ENCODE measurements at places on chromosomes 6 and 20.

DNA sequence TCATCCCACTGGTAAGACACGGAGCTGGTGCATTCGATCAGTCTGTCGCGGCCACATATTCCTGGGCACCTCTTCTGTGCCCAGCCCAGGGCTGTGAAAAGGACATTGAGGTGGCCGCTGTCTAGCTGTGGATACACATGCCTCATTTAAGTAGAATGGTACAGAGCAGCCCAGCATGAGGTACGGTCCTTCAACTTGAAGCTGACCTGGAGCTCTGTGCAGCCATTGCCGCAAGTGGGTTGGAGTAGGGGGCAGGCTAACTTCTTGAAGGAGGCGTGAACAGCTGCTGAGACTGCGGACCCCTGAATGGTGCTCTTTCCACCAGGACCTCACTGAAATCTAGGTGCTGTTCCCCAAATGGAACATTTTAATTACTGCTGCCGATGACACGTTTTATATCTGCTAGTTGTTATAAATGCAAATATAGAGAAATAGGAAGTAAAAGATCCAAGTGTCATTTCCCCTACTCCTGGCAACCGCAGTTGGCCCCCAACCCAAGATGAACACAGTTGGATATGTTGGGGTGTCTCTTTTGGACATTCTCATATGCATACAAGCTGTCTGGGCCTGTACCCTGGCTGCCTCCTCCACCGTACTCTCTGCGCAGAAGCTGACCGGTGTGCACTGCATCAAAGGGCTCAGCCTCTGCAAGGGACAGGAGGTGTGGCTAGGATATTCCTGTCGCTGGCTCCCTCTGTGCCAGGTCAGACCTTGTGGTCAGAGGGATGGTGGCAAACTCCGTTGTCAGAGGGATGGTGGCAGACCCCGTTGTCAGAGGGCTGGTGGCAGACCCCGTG is 86.1 kb downstream of the CDC5L start:
- no peak for DNase-seq

- DNase-seq = no peak
Measured at GRCh38 chr6:12296255-12296573, 6.1 kb downstream of the EDN1 start.

- DNase-seq = no peak
Measured at GRCh38 chr6:1075444-1075843, 236.5 kb upstream of the FOXQ1 start.

- peak; percentile 38 for DNase-seq
Measured at GRCh38 chr20:23520185-23520584, 29.3 kb downstream of the CST8 start.

- DNase-seq = no peak
Measured at GRCh38 chr20:57252559-57253162, 13.8 kb downstream of the BMP7 start.

DNA sequence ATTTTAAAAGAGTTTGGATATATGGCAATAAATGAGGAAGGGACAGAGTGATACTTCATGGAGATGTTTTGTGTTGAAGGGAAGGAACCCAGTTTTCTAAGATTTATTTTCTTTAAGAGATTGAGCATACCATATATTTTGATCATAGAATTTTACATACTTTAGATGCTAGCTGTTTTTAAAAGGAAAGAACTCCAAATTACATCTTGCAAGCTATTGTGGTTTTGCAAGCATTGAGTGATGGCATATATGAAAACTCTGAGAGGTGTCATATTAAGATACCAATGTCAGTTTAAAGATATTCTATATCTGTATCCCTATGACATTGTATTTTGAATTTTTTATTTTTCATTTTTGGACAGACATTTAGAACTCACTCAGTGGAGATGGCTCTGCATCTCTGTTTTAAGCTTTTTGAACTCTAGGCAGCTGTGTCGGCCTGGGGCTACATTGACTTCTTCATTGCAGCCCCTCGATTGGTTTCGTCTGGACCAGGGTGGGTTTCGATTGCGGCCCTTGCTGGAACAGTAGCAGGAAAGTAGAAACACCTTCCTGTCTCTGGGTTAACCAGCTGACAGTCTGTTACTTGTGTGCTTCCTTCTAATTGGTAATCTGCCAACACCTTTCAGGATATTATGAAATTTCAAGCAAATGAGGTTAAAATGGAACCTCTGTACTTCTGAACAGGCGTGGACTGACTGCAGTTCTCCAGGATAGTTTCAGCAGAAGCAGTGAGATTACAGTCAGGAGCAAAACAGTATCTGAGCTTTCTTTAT is 14.0 kb downstream of the IGF2R start:
- DNase-seq = peak; percentile 69

- DNase-seq = no peak
Measured at GRCh38 chr20:15642109-15642508, 931.1 kb downstream of the KIF16B start.

GRCh38 chr20:53195876-53196610 is 223.9 kb downstream of the TSHZ2 start:
- no peak for DNase-seq

DNA sequence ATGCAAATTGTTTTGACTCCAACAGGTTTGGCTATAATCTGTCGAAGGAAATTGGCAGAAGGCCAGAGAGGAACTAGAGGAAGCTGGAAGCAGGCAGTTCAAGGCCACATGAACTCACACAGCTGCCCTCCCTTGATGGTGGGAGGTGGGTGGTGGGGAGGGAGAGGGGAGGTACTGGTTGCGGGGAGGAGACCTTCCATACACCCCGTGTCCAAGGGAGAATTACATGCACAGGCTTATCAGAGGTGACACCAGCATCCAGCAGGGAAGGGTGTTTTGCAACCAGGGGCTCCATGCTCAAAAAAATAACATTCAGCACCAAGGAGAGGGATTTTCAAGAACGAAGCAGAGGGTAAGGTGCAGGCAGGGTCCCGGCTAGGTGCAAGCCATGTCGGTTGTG is 9.1 kb downstream of the PRND start:
- DNase-seq = peak; percentile 38

GRCh38 chr6:66184091-66184490 is 477.1 kb upstream of the EYS start:
- no peak for DNase-seq

DNA sequence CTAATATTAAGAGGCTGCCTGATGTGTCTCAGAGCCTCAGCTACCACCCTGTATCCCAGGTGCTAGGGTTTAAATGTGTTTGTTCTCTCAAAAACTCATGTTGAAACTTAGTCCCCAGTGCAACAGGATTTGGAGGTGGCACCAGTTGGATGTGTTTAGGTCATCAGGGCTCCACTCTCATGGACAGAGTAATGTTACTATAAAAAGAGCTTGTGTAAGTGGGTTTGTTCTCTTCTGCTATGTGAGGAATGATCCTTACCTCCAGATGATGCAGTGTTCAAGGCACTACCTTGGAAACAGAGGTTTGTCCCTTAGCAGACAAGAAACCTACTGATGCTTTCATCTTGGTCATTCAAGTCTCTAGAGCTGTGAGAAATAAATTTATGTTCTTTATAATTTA is 164.9 kb upstream of the EPHA7 start:
- no peak for DNase-seq

DNA sequence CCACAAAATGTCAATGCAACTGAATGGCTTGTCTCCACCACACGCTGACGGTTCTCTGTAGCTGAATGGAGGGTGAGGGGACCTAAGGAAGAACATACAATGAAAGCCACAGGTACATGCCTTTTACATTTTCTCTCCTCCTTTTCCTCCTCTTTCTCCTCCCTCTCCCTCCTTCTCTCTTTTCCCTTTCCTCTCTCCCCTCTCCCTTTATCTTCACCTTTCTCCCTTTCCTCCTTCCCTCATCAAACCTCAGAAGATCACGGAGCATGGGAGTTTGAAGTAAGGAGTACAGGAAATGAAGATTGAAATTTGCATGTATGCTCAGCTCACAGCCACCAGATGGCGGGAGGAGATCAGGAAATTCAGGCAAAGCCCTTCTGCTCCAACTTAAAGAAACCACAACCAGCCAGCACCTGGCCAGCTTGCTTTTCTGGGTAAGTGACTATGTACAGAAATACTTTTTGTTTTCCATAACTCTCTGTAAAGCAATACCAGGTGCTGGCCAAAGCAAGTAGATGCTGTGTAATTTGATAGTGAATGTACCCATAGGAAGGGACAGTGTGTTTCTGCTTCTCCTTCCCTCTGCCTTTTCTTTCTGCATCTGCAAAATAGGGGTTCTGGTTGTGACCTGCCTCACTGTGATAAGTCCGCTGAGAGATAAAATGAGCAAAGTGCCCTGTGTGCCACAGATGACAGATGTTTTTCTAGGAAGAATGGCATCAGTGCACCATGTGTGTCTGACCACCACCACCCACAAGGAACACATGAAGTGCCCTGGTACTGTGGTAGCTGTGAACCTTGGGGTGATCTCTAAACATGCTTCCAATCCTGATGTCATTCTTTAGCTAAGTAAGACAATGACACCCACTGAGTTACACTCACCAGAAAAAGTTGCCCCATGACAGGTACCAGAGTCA is 18.6 kb upstream of the FOXO3 start:
- peak; percentile 86 for DNase-seq

DNA sequence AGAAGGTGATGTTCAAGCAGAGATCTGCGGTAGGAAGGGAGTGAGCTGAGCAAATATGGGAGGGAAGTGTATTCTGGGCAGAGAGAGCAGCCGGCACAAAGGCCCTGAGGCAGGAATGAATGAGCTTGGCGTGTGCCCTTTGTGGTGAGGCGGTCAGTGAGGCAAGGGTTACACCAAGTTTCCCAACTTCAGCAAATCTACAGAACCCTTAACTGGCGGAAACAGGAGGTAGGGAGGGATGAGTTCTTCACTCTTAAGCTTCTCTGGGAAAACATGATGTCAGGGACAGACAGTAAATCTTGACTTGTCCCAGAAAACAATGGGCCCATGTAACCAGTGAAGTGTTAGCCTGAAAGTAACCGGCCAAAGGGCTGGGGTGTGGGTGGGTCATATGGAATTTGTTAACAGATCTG is 97.1 kb upstream of the PTPN1 start:
- DNase-seq = peak; percentile 86

DNA sequence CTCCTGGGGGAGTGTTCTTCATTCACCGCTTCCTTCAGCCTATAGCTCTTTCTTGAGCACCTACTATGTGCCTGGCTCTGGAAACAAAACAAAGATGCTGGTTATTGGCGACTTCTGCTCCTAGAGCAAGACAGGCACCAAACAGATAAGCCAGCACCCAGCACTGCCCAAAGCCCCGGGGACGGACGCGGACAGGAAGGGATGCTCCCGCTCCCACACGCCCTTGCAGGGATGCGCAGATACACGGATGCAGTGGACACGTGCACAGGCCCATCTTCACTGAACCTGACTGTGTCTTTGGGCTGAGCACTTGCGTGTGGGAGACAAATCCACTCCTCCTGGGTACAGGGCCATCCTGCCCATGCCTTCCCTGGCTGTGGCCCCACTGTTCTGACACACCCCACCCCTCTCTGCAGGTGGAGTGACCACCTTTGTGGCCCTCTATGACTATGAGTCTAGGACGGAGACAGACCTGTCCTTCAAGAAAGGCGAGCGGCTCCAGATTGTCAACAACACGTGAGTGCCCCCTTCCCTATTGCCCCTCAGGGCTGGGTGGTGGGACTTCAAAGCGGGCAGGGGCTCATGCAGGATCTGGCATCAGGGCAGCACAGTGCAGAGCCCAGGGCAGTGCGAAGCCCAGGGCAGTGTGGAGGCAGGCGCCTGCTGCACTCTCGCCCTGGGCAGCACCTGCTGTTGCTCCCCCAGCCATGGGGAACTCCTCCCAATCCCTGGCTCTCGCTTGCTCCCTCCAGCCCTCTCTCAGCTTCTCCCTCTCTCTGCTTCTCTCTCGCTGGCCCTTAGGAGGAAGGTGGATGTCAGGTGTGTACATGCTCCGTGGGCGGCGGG is 39.9 kb downstream of the SRC start:
- no peak for DNase-seq

- peak; percentile 35 for DNase-seq
Measured at GRCh38 chr20:51272401-51272800, 249.5 kb upstream of the KCNG1 start.

GRCh38 chr6:69881322-69882151 is 15.2 kb downstream of the COL19A1 start:
- peak; percentile 20 for DNase-seq

DNA sequence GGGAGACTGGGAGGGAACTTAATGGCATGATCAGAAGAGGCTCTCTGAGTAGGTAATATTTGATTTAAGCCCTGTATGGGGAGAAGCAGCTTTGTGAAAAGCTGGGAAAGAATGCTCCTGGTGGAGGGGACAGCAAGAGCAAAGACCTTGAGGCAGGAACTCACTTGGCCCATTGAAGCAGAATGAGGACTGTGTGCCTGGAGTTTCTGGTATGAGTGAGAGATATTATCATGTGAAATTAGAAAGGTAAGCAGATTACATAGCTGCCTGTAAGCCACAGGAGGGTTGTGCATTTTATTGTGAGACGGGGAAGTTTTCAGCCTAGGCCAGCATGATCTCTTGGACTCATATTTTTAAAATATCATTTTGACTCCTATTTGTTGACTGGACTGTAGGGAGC is 502.1 kb downstream of the DHX35 start:
- DNase-seq = no peak

DNA sequence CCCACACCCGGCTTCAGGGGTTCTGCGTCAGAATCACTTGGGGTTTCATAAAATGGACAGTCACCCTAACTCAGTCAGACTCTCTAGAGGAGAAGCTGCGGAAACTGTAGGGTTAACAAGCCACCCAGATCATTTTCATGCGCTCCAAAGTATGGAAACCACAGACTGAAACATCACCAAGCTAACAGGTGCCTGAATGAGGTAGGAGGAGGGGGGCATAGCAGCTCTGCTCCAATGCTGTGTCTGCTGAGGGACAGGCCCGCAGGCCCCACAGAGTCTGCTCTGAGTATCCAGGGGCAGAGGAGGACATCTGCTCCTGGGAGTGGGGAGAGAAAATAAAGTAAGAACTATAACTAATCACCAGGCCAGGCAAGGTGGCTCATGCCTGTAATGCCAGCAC is 97.1 kb upstream of the AKAP12 start:
- DNase-seq = no peak

- DNase-seq = no peak
Measured at GRCh38 chr6:52741872-52742271, 21.4 kb downstream of the GSTA2 start.

- DNase-seq = no peak
Measured at GRCh38 chr6:21180155-21180554, 413.4 kb upstream of the SOX4 start.

DNA sequence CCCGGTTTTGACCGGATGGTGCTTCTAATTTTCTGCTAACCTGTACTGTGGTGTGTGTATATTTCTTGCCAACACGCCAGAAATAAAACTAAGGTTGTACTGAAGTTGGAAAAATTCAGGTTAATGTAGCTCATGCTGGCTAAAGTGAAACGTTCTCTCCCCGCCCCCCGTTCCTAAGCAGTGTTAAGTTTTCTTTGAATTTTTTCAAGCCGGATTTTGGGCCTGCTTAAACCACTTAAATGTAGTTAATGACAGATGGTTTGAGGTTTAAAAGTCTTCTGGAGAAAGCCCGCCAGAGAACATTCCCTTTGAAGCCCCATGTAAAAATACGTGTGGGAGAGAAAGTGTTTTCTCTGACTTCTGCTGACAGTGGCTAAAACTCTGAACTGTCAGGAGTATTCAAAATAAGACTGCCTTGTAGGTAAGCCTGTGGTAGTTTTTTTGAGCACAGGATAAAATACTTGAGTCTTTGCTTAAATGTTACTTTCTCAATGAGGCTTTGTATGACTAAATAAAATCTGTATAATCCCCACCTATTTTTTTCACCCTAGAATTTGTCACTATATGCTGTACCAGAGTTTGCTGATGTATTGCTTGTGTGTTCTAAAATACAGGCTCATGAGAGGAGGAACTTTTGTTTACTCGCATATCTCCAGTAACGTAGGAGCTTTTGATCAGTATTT is 101.3 kb downstream of the OR2B2 start:
- DNase-seq = no peak

GRCh38 chr20:25364879-25365699 is 25.5 kb downstream of the ABHD12 start:
- no peak for DNase-seq

- no peak for DNase-seq
Measured at GRCh38 chr6:148955441-148955840, 208.6 kb downstream of the UST start.

Measured in NB4 (cell line).